Epithelial cell of proximal tubule (primary cell): ENCODE measurements at places on chromosomes 11 and 22.

- DNase-seq, result no peak
Observed at GRCh38 chr11:2975594-2975993, 16.5 kb downstream of the NAP1L4 start.

DNA sequence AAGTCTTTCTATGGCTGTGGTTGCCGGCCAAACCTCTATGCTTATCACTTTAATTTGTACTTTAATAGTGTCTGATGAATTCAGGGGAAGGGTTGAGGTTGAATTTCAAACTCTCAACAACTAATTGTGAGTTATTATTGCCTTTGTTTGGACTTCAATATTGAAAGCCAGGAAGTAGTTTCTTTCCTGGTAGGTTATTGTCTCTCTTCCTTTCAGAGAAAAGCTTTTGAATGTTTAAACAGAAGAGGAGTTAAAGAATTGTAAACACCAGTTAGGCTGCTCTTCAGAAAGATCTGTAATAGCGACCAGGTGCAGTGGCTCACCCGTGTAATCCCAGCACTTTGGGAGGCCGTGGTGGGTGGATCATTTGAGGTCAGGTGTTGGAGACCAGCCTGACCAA is 22.2 kb downstream of the NNMT start:
- no peak for DNase-seq

DNA sequence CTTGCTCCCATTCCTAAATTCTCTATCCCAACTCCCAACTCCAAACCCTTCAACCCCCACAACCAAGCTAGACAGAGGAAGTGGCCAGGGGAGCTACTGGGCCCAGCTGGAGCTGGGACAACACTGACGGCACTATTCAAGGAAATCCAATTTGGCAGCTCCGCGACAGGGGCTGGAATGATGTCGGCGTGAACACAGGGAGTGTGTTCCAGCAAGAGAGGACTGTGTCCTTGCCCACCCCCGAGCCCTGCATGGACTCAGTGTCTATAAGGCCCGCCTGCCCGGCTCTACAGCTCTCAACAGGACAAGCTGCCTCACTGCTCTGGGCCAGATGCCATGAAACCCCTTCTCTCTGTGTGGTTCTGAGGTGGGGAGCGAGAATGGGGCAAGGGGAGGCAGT is 11.3 kb downstream of the PCSK7 start:
- DNase-seq, result no peak

DNA sequence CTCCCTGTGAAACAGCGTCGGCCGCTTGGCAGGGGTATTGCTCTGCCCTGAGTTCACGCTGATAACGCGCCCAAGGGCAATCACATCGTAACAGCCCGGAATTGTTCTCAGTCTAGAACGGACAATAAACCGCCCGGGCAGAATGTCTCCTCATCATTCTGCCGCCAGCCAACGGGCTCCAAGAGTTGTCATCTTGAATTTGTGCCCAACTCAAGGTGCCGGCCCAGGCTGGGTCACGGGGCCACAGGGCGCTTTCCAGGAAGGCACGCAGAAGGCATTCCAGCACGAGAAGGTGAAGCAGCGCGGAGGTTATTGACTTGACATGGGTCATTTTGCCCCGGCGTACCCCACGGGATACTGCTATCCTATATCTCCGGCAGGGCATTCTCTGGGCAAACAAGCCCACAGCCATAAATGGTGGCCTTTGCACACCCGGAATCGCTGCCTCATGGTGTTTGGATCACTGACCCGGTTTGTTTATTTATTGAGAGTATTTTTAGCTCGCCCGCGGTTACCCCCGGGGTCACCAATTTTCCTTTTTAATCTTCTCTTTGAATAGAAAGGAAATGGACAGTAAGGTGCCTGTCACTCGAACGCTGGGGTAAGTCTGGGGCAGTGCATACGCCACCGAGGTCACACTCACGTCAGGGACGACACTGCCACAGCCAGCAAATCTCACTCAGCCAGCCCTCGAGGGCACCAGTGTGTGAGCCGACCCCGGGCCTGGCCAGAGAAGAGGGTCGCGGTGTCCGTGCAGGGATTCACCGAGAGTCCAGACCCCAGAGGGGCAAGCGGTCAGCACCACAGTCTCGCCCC is 72.4 kb upstream of the FGF3 start:
- no peak for DNase-seq

DNA sequence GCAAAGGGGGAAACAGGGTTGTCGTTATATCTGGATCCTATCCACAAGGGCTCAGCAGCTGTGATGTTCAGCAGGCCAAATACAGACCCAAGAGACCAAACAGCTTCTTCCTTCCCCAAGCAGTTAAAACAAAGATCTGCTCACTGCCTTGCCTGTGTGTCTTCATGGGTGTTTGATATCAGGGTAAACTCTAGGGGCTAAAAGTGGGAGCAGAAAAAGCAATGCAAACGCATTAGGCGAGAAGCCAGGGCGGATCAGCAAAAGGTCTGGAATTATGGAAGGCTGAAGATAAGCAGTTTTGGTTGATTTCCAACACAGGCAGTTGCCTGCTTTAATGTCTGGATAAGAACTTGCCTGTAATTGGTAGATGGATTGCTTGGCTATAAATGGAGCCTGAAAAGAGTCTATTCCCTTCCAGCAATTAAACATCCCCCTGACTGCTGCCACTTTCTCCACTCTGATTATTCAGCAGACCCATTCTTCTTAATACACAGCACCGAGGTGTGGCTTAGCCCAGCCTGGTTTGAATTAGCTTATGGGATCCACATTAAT is 126.3 kb downstream of the COMMD9 start:
- DNase-seq, result no peak

- no peak for DNase-seq
Observed at GRCh38 chr11:82465481-82465880, 268.2 kb downstream of the FAM181B start.
